GM04503 (cell line): ENCODE measurements at places on chromosomes 5 and 9.

GRCh38 chr5:54616518-54617220 lies 99.1 kb downstream of the SNX18 start:
- DNase-seq = no peak

- DNase-seq = no peak
These were observed 190.3 kb upstream of the FREM1 start for GRCh38 chr9:15100571-15100970.

- no peak for DNase-seq
These were observed 561.1 kb upstream of the DAP start for GRCh38 chr5:11322133-11322532.

- peak; percentile 75 for DNase-seq
These were observed 72.7 kb upstream of the ORM1 start for GRCh38 chr9:114250235-114250568.
